Smooth muscle cell of the umbilical artery (primary cell): ENCODE measurements at places on chromosomes 11 and 22. TPM values are rescaled to one million over a fixed set of nuclear protein-coding genes. Genes with fewer than 3 reads are reported as not detected.

MRTFA gene
- 31.5 and 41.9 TPM in 2 replicates for total RNA-seq

SYT9 gene
- total RNA-seq: under 0.01 and 0.05 TPM in 2 replicates

EHF gene
- 1.2 and 16.0 TPM in 2 replicates for total RNA-seq

BAIAP2L2 gene
- under 0.01 and 0.18 TPM in 2 replicates for total RNA-seq

FOLR1 gene
- total RNA-seq: not detected in 2 replicates

SCGB1D1 gene
- not detected in 2 replicates for total RNA-seq

MLC1 gene
- 0.18 and 0.59 TPM in 2 replicates for total RNA-seq

GPHA2 gene
- not detected in 2 replicates for total RNA-seq

KRTAP5-1 gene
- not detected in 2 replicates for total RNA-seq

OR5B12 gene
- total RNA-seq: not detected in 2 replicates

PAX6 gene
- total RNA-seq: not detected in 2 replicates

SPDYC gene
- not detected in 2 replicates for total RNA-seq

CACNA1I gene
- 0.05 TPM in 1 of 2 replicates, not detected in the other for total RNA-seq

OR52K1 gene
- total RNA-seq: not detected in 2 replicates

C11orf65 gene
- 1.1 and 1.5 TPM in 2 replicates for total RNA-seq

ANKK1 gene
- total RNA-seq: not detected in 2 replicates

ARL2 gene
- total RNA-seq: 73.7 and 76.6 TPM in 2 replicates

LINC01488 gene
- not detected in 2 replicates for total RNA-seq

CCDC73 gene
- total RNA-seq: not detected in 2 replicates

OR5I1 gene
- not detected in 2 replicates for total RNA-seq

KCNK4 gene
- not detected in 2 replicates for total RNA-seq

TUBA8 gene
- total RNA-seq: 0.18 TPM in 1 of 2 replicates, not detected in the other

P2RY2 gene
- 0.30 and 0.46 TPM in 2 replicates for total RNA-seq

CYTH4 gene
- under 0.01 and 0.14 TPM in 2 replicates for total RNA-seq

BATF2 gene
- total RNA-seq: under 0.01 and 0.51 TPM in 2 replicates

MFNG gene
- total RNA-seq: 0.28 and 0.59 TPM in 2 replicates

MMP8 gene
- total RNA-seq: 1.4 and 1.5 TPM in 2 replicates

YPEL1 gene
- total RNA-seq: 0.37 and 0.59 TPM in 2 replicates

CRYBB3 gene
- total RNA-seq: not detected in 2 replicates

PGA3 gene
- not detected in 2 replicates for total RNA-seq

CADM1 gene
- 8.4 and 65.3 TPM in 2 replicates for total RNA-seq

TMEM135 gene
- 17.8 and 18.4 TPM in 2 replicates for total RNA-seq

GLYATL1 gene
- total RNA-seq: 0.69 TPM in 1 of 2 replicates, not detected in the other

WT1 gene
- total RNA-seq: 0.18 TPM in 1 of 2 replicates, not detected in the other
